Left lobe of liver (tissue), 2 donors: ENCODE measurements at places on chromosomes 12 and 14. TPM values are rescaled to one million over a fixed set of nuclear protein-coding genes. Genes with fewer than 3 reads are reported as not detected.
A peak's percentile ranks its signal among the peaks of the same experiment; 100 is the strongest.

- DNase-seq = no peak
Observed at GRCh38 chr12:39772821-39773259, 153.2 kb upstream of the ABCD2 start.

- no peak for DNase-seq
Observed at GRCh38 chr12:55708695-55709233, 1.1 kb upstream of the ITGA7 start.

GRCh38 chr14:85175556-85175955 is 354.4 kb upstream of the FLRT2 start:
- DNase-seq = no peak

PTHLH gene
- total RNA-seq = 0.10 TPM

DNA sequence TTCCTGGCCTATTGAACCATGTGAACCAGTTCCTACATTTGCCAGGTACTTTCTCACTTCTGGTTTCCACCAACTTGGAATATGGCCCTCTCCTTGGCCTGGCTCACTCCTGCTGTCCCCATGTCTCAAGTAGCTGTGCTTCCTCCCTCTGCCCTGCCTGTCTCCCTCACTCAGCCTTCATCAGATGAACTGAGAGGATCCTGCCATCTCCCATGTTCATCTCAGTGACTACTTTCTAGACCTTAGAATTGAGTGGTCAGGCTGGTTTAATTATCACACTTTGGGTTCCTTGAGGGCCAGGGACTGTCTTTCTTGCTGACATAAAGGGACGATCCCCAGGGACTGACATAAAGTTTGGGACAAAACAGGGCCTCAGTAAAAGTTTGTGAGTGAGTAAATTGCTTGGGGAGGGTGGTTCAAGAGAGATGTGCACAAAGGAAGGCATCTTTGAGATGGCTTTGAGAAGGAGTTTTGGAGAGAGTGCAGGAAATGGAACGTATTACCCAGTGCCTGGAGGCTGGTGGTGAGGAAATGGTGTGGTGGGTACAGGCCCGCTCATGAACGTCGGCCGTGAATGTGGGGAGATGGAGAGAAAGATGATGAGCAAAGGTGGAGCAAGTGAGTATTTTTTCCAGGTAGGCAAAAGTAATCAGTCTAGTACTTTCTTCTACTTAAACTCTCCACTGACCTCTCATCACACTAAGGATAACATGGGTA is 20.8 kb downstream of the DYRK2 start:
- no peak for DNase-seq

DNA sequence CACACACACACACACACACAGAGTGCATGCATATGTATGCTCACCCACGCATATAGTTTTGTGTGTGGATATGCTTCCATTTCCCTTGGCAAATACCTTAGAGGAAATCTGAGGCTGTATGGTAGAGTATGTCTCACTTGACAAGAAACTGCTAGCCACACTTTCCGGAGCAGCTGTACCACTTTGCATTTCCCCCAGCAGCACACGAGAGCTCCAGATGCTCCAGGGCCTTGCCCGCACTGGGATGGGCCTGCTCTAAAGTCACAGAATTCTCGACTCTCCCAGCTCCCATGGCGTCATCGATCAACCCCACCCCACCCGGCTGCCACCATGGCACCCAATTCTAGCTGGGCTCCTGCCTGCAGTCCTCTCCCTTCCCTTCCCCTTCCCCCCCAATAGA is 21.9 kb downstream of the CLMN start:
- no peak for DNase-seq

HSPB8 gene
- 0.96 TPM for total RNA-seq

GRCh38 chr12:19546611-19547162 is 107.4 kb downstream of the AEBP2 start:
- DNase-seq = no peak

- DNase-seq = no peak
Observed at GRCh38 chr12:87234898-87235297, 794.3 kb downstream of the C12orf50 start.

GRCh38 chr12:57119294-57120085 is 8.3 kb upstream of the STAT6 start:
- DNase-seq = no peak

GRCh38 chr12:94247246-94247645 is 98.9 kb downstream of the PLXNC1 start:
- DNase-seq = no peak

DNA sequence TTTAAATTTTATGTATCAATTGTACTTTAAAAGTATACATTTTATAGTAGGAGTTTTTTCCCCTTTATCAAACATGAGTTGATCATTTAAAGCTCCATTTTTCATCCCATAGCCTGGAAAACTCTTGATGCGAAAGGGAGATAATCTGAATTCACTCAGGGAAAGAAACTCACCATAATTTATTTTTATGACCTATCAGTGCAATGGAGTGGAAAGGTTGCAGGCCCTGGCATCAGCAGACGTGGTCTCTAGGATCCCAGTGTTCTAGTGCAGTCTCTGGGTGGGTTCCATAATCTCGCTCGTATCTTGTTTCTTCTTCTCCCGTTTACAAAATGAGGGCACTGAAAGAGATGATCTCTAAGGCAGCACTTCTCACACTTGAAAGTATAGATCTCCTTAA is 85.0 kb downstream of the PTGER2 start:
- no peak for DNase-seq

DNA sequence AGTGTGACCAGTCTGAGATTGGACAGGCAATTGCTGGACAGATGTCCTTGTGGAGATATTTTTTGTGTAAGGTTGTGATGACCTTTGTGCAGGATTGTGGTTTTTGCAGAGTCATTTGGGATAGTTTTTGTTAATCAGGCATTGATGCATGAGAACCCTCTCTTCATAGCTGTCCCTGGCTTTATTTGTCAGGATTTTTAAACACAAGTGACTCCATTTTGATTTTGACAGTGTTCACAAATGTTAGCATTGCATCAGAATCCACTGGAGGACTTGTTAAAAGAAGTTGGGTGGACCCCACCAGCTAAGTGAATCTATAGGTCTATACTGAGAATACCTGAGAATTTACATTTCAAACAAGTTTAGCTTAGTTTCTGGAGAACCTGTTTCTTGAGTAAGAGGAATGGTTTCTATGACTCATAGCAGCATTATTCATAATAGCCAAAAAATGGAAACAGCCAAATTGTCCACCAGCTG is 11.8 kb downstream of the FNTB start:
- DNase-seq = no peak

DNA sequence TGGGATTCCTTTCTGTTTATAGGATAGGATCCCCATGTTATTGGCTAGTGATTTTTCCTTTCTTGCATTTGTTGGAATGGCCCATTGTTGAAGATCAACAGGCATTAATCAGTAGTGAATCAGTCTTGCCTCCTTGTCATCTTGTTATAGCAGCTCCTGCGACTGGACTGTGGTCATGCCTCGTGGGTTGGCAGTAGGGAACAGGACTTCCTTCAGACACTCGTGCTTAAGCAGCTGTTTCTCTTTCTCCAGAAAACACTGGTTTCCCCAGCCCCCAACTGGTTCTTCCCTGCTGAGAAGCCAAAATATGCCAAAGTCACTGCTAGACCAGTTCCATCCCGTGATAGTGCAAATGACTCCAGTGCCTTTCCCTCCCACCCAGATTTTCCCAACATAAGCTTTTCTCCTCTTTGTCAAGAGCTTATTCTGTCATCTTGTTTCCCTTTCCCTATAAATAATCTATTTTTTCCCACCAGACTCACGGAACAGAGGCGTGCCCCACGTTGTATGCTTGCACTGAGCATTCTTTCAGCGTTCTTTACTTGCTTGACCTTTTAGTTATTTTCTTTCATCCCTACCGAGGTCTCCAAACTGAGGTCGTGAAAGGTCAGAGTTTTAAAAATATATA is 83.5 kb downstream of the SAMD4A start:
- no peak for DNase-seq

DNA sequence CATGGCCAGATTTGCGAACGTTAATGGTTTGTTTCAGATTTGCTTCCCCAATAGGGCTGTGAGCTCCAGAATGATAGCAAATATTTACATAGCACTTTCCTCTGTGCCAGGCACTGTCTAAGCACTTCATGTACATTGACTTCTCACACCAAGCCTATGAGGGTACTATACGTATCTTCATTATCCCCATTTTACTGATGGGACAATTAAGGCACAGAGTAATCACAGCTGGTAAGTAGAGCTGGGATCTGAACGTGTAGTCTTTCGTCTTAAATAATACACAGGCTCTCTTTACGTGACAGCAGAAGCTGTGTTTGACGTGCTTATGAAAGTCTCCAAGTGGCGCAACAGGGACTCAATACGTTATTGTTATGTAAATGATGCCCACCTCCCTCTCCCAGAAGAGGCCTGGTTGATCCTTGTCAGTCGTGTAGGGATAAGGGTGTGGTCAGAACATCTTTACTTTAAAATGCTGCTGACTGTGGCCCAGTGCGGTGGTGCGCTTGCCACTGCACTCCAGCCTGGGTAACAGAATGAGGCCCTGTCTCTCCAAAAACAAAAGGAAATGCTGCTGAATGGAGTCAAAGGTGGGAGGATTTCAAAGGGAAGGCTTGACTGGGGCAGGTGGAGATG is 66.3 kb upstream of the TCL1B start:
- no peak for DNase-seq

ANG gene
- 685 TPM for total RNA-seq

DNA sequence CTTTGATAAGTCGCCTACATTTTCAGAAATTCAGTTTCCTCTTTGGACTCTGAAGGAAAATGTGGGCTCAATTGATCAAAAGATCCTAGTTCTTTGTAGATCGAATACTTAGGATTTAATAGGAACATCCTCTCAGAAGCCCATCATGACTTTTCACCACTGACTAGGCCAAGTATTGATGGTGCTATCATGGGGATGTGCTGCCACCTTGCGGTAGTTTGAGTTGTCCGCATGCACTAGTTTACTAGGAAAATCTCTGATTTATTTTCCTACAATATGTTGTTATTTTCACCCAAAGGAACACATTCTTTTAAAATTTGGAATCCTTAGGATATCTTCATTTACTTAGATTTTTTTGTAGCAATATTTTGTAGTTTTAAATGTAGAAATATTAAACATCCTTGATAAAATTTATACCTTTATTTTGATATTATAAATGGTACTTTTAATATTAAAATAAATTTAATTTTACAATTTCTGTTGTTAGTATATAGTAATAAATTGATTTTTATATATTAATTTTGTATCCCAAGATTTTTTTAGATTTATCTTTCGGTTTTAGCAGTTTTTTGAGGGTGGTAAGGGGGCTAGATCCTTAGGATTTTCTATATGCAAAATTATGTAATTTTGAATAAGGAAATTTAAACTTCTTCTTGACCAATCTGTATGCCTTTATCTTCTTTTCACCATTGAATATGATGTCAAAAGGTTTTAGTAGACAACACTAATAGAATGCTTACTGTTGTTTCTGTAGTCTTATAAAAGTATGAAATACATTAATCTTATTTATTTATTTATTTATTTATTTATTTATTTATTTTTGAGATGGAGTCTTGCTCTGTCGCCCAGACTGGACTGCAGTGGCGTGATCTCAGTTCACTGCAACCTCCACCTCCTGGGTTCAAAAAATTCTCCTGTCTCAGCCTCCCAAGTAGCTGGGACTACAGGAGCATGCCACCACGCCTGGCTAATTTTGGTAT is 52.9 kb upstream of the OR9K2 start:
- DNase-seq = peak; percentile 64

FAM222A gene
- total RNA-seq = 1.8 TPM

TAS2R19 gene
- total RNA-seq = 0.78 TPM

GRCh38 chr12:123118497-123118896 is 32.4 kb downstream of the PITPNM2 start:
- no peak for DNase-seq

GRCh38 chr12:31903025-31903424 is 56.2 kb upstream of the RESF1 start:
- no peak for DNase-seq

NT5DC3 gene
- total RNA-seq = 9.3 TPM

BICDL1 gene
- 9.4 TPM for total RNA-seq

FZD10 gene
- not detected for total RNA-seq

GRCh38 chr12:50103767-50104321 is at the start of gene GPD1:
GPD1 (plus strand) TSS chr12:50104008; CDS start chr12:50104051, 43 bp downstream.
- DNase-seq = peak; percentile 93

SDR39U1 gene
- 32.4 TPM for total RNA-seq

WSB2 gene
- 51.4 TPM for total RNA-seq
